ENCODE measurements at places on chromosomes 4 and X.
A peak's percentile ranks its signal among the peaks of the same experiment; 100 is the strongest.

GRCh38 chr4:173211222-173211621, 42.6 kb downstream of the GALNT7 start:
- DNase-seq: no peak

DNA sequence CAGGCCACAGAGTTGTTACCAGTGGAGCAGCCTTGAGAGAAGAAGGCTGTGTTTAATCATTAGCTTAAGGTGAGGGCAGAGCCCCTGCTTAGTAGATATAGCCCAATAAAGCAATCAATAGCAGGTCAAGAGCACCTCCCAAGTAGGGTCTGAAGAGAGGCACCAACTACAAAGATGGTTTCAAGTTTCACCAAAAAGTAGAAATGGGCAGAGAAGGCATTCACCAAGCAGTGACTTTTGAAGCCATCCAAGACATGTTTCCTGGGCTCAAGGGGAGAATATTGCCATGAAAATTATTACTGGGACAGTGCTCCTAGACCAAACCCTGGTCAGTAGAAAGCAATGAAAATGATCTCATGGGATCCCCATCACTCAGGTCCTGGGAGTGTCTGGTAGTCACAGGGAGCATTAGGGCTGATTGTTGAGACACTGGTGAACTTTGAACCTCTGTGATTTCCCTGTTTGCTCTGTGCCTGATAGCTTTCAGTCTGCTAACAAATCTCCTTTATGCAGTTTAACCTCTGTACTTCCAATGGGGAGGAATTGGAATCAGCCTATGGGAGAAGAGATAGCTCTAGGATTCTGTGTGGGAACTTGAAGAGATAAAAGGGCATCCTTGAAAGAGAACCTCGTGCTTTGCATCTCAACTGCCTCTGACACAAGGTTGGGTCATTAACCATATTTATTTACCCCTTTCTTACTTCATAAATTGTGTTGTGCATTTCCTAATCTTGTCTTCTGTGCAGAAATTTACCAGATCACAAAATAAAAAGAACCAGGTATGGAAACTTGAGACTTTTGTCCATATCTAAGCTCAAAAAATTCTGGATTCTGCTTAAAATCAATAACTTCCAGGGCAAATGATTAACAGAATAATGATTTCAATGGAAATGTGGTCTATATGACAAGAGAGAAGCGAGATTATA, 9.3 kb upstream of the OTC start:
- no peak for DNase-seq

DNA sequence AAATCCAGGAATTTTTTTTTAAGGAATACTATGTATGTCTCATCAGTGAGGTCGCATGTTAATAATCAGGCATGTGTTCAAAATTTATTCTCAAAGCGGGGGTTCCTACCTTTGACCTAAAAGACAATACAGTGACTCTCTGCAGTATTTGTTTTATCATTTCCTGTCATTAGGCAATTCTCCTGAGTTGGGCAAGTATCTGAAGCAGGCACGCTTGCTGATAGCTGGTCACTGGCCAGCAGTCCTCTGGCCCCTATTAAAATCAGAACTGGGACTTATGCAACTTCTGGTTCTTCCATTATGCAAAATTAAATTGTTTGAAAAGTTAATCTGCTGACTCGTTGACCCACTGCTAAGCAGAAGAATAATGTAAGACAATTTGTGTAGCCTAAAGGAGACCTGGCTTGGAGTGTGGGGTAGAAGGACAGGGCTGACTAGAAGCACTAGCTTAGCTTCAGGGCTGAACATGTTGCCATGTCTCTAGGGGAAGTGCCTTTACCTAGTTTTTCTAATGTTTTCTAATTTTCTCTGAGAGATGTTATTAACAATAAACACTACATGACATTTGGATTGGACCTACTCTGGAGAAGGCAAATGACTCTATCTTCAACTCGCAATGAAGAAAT, 36.0 kb upstream of the GABRA2 start:
- DNase-seq: no peak

- no peak for DNase-seq
Measured at GRCh38 chr4:96670381-96670780, 830.5 kb downstream of the PDHA2 start.

DNA sequence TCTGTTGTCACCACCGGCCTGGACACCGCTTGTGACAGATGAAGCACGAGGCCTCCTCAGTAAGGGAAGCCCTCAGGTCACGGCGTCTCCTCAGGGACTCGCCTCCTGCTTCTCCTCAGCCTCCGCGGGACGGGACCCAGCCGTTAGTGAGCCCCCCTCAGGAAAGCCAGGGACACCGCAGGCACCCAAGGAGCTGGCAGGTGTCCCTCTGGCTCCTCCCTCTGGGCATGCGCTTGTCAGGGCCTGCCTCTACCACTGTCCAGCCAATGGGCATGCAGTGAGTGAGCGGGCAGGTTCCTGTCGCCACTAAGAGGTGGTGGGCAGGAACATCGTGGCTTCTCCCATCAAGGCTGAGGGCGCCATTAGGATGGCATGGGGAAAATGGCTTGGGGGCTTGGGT, 23.5 kb upstream of the CT55 start:
- no peak for DNase-seq

GRCh38 chrX:146887020-146887419, 72.5 kb upstream of the CXorf51A start:
- DNase-seq: no peak

- DNase-seq: no peak
Measured at GRCh38 chrX:49129427-49129826, 5.9 kb upstream of the GPKOW start.

- peak; percentile 10 for DNase-seq
Measured at GRCh38 chr4:118981839-118982381, 93.3 kb downstream of the SYNPO2 start.

DNA sequence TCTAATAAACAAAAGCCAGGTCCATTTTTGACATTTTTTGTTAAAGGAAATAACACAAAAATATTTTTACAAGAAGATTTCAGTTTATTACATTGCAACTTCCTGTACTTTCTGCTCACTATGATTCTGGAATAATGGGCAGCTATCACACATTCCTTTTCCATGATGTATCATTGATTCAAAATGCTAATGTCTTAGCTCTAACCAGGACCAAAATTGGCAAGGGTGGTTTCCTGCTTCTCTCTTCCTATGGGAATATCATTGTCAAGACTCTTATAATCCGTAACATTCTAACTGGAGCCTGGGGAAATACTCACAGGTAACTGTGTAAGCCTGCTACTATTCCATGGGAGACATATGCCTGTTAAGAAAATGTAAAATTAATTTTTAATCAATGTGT, 218.6 kb downstream of the DCAF12L2 start:
- no peak for DNase-seq

DNA sequence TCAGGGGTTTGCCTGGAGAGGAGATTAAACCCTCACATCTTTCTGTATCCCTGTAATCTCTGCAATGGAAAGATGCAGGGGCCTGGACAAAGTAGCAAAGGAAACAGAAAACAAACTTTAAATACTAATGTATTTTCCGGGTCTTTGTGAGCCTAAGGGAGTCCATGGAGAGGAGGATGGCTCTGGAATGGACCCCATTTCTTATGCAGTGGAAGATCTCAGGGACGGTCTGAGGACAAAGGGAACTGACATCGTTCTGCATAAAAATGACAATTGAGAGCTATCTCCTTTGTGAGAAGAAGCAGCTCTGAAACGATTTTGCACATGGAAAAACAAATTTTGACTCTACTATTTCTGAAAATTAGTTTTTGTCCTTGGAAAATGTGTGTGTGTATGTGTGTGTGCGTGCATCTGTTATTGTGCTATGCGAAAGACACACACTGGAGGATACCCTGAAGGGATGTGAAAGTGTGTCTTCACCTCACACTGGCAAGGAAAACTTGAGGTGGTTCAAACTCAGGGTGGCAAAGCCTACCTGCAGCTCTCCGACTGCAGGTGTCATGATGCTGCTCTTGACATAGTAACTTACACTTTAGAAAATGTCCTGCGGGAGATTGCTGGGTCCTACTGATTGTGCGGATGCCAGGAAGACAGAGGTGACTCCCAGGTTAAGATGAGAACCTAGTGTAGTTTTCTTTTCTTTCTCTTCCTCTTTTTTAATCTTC, 126.4 kb upstream of the JADE1 start:
- no peak for DNase-seq

GRCh38 chr4:52421811-52422213, 237.3 kb downstream of the USP46 start:
- DNase-seq: no peak

DNA sequence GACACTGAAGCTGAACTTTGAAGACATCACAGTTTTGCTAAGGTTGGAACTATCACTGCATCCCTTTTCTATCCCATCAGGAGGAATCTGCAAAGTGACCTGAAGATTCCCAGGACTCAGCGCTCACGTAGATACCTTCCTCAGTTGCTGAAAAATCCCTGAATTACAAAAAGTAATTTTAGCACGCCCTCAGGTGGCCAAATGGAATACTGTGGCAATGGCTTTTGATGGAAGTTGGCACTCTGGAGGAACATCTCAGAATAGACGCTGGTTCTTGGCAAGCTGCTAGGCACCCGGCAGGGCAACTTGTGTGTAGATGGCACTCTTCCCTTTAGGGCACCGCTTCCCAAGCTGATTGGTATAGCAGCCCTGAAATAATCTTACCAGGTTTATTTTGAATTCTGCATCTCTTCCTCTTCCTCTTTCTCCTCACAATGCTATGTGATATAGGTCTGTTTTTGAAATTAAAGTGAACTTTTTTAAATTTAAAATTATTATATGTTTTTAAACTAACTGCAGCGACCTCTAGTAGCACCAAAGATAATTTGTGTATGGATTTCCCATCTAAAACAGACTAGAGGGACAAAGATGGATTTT, 16.3 kb upstream of the ESX1 start:
- DNase-seq: no peak

GRCh38 chr4:122775987-122776836, 43.7 kb downstream of the BBS12 start:
- no peak for DNase-seq

Measured in T-cell (primary cell).